T-cell (primary cell): ENCODE measurements at places on chromosomes 16 and 17. TPM values are rescaled to one million over a fixed set of nuclear protein-coding genes. Genes with fewer than 3 reads are reported as not detected.

- no peaks in the 10 kb centered on the region for H3K36me3 ChIP-seq
- no peak overlapping the region for H3K4me3 ChIP-seq
- no peaks in the 10 kb centered on the region for H3K4me1 ChIP-seq
- no peak overlapping the region for H3K27ac ChIP-seq
- H3K27me3 ChIP-seq, result no peaks in the 10 kb centered on the region
These were observed 8.9 kb downstream of the LRRC75A start for GRCh38 chr17:16483021-16483645.

GRCh38 chr16:16863672-16864071 lies 484.7 kb downstream of the NPIPA7 start:
- peaks cover 11% of the 10 kb centered on the region for H3K27me3 ChIP-seq
- H3K4me3 ChIP-seq, result no peak overlapping the region
- no peak for DNase-seq
- no peaks in the 10 kb centered on the region for H3K4me1 ChIP-seq
- H3K36me3 ChIP-seq, result no peaks in the 10 kb centered on the region
- no peak overlapping the region for H3K27ac ChIP-seq

GRCh38 chr17:48322060-48322459 lies 108.0 kb downstream of the SKAP1 start:
- no peak overlapping the region for H3K4me3 ChIP-seq
- no peaks in the 10 kb centered on the region for H3K36me3 ChIP-seq
- no peaks in the 10 kb centered on the region for H3K4me1 ChIP-seq
- H3K27me3 ChIP-seq, result no peaks in the 10 kb centered on the region
- H3K27ac ChIP-seq, result no peak overlapping the region

- no peaks in the 10 kb centered on the region for H3K27me3 ChIP-seq
- no peak overlapping the region for H3K4me3 ChIP-seq
- H3K36me3 ChIP-seq, result no peaks in the 10 kb centered on the region
- DNase-seq, result no peak
These were observed 196.4 kb upstream of the KCNJ16 start for GRCh38 chr17:69878661-69879060.

DNA sequence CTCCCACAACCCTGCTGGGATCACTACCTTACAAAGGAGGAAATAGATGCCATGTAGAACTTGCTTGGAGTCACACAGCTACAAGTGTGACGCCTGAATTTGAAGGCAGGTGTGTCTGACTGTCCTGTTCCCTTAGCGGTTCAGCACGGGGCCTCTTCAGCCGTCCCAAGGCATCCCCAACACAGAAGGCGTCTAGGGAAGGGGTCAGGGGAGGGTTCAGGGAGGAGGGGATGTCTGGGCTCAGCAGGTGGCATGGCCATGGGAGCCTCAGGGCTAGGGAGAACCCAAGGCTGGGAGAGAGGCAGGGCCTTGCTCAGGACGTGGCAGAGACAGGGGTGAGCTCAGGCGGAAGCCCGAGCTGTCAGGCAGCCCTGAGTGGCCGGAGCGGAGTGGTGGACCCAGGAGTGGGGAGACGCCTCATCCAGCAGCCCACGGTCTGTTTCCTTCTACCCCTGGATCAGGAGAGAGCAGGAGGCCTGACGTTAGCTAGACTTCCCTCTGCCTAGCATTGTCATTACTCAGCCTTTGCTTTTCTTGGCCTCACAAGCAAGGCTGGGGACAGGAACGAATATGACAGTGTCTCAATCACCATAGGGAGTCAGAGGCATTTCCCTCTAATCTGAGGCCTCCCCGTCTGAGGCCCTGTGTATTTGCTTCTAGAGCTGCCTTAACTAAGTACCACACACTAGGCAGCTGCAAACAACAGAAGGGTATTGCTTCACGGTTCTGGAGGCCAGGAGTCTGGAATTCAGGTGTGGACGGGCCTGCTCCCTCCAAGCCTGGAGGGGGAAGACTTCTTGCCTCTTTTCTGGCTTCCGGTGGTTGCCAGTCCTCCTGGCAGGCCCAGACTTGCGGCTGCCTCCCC lies 31.3 kb upstream of the ANKRD40CL start:
- no peak overlapping the region for H3K27ac ChIP-seq
- H3K27me3 ChIP-seq, result no peaks in the 10 kb centered on the region
- no peaks in the 10 kb centered on the region for H3K36me3 ChIP-seq
- H3K4me3 ChIP-seq, result no peak overlapping the region

DNA sequence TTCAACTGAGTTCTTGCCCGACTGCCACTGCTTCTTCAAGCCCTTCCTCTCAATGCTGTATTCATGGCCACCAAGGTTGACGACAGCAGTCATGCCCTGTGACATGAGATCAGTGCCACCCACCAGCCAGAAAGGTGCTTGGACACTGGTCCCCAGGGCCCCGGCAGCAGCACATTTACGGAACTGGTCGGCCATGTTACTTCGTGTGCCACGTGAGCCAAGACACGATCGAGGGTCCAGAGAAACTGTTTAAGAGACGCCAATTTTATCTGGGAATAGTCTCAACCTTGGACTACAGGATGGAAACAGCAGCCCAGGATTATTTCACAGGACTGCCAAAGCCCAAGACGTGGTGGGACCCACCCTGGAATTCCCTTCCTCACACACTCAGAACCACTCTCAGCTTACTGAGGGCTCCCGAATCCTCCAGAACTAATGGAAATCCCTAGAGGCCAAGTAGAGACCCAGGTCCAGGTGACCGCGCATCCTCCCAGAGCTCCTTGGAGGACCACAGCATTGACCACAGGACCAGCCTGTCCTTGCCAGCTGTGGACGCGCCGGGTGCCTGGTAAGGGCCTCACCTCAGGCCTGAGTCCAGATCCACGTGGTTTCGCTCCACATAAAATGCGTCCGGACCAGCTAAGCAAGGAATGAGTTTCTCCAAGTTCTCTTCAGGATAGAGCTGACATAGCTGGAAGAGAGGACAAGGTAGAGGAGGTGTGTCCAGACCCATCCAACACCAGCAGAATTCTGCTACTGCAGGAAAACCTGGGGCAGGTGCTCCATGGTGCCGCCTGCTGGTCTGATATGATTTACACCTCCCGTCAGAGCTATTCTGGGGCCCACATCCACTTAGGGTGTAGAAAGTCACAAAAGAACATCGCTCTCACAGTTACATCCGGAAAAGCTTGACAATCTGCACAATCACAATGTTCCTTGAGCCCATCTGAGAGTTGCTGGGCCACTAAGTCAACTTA lies 28.2 kb downstream of the MAP1LC3B start:
- H3K4me3 ChIP-seq, result no peak overlapping the region
- no peaks in the 10 kb centered on the region for H3K27me3 ChIP-seq
- no peak overlapping the region for H3K27ac ChIP-seq
- H3K36me3 ChIP-seq, result peaks cover 8% of the 10 kb centered on the region

GRCh38 chr17:34598161-34598776 lies 18.9 kb downstream of the TMEM132E start:
- H3K27me3 ChIP-seq, result peaks cover 48% of the 10 kb centered on the region
- H3K4me1 ChIP-seq, result no peaks in the 10 kb centered on the region
- DNase-seq, result no peak
- no peak overlapping the region for H3K4me3 ChIP-seq
- H3K27ac ChIP-seq, result no peak overlapping the region

Gene WNK4
- 1.3 TPM for total RNA-seq
